GM23248 (cell line): ENCODE measurements at places on chromosomes 6 and 20.

- DNase-seq: peak; percentile 38
These were observed 42.0 kb downstream of the PNLDC1 start for GRCh38 chr6:159842035-159842434.

DNA sequence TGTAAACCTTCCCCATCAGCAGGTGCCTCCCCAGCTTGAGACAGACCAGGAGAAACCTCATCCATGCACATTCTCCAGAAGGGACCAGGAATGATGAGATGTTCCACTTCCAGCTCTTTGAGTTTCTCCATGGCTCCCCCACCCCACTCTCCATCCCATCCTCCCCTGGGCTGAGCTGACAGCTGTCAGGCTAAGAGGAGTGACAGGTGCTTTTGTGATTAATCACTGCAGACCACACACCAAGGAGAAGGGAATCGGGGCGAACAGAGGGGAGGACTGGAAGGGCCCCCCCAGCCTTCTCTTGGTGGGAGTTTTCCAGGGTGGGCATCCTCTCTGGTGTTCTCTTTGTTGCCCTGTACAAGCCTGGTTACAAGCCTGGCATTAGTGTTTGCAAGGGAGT, 56.1 kb upstream of the ZFAND3 start:
- no peak for DNase-seq

DNA sequence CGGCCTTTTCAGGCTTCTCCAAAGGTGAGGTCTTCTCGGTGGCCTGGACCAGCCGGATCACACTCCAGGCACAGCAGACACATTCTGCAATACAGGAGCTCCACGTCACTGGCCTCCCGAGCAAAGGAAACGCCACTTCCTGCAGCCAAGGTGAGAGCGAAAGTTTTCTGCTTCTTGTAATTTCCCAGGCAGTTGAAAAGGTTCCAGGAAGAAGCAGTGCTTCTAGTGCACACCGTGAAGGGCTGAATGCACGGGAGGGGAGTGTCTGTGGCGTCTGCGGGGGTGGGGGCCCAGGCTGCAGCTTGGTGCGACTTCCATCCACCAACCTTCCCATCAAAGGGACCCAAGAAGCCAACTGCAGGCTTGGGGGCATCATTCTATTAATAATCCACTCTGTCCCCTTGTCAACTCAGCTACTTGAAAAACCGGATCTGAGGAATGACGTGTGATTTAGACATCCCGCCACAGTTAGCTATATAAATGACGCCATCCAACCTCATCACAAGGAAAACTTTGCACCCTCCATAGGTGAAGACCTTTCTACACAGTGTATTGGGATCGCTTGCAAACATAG, 61.1 kb downstream of the NFATC2 start:
- no peak for DNase-seq

DNA sequence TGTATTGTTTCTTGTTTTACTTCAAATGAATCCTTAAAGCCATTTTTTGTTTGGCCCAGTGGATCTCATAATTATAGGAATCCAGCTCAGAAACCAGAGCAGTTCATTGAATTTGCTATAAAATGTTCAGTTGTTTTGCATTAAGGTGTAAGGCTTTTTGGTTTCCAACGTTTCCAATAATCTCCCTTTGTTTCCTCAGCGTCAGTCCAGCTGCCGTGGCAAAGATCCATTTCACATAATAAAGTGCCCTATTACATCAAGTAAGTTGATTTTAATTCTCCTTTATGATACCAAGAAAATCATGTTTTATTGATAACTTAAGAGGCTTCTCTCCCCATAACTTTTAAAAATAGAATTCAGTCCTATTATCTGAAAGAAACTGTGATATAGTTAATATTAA, 472.6 kb downstream of the UTRN start:
- no peak for DNase-seq
